T-helper 1 cell (primary cell): ENCODE measurements at places on chromosomes 1 and 21.

GRCh38 chr1:6358757-6359201 is 34.8 kb downstream of the ACOT7 start:
- peak; percentile 66 for DNase-seq

DNA sequence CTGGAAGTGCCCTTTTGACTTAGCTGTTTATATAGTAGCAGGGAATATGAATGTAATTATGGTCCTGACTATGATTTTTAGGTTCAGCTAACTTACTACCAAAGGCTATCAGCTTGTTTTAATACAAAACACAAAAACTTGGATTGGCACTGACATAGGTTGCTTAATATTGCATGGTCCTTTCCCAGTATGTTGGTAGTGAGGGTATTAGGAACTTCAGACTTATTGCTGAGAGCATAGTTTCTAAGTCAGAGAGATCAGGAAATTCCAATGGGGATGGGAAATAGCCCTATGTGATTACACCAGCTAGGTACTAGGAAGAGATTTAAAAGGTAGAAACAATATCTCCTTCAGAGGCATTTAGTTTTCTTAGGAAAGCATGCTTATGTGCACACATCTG is 7.7 kb downstream of the ARID1A start:
- DNase-seq: no peak

DNA sequence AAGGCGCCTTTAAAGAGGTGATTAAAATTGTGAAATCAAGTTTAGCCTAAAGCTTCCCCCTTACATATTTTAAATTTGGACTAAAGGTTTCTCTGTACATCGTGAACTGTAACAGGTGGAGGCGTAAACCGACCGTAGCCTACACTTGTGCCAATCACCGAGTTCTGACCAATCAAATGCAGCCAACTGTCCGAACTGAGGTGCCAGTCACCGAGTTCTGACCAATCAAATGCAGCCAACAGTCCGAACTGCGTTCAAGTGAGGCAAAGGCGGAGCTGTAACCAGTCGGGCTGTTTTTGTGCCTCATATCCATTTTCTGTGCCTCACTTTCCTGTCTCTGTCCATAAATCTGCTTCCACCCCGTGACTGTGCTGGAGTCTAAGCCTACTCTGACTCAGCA is 7.4 kb downstream of the TFF1 start:
- no peak for DNase-seq

GRCh38 chr1:119318466-119319309 is 49.9 kb upstream of the HAO2 start:
- DNase-seq: no peak

- DNase-seq: no peak
Observed at GRCh38 chr1:186629341-186629740, 50.9 kb downstream of the PTGS2 start.

DNA sequence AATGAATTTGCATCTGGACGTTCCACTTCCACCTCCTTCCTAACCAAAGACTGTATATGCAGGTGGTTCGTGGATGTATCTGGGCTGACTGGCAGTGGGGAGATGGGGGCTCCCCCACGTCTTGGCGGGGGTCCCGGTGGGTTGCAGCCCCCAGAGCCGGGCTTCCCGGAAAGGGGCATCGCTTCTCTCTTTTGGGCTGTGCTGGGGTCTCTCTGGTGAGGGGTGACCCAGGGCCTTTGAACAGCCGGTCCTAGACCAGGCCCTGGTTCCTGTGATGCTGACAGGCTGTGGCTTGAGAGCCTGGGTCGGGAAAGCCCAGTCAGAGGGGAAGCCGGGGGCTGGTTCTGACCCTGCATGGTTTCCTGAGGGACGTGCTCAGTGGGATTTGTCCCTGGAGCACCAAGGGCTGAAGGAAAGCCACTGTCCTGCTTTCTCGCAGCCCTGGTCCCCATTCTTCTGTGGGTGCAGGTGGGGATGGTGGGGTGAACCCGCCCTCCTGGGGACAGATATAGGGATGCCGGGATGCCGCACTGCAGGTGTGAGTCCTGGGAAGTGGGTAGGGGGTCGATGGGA is 29.8 kb downstream of the COL18A1 start:
- no peak for DNase-seq

DNA sequence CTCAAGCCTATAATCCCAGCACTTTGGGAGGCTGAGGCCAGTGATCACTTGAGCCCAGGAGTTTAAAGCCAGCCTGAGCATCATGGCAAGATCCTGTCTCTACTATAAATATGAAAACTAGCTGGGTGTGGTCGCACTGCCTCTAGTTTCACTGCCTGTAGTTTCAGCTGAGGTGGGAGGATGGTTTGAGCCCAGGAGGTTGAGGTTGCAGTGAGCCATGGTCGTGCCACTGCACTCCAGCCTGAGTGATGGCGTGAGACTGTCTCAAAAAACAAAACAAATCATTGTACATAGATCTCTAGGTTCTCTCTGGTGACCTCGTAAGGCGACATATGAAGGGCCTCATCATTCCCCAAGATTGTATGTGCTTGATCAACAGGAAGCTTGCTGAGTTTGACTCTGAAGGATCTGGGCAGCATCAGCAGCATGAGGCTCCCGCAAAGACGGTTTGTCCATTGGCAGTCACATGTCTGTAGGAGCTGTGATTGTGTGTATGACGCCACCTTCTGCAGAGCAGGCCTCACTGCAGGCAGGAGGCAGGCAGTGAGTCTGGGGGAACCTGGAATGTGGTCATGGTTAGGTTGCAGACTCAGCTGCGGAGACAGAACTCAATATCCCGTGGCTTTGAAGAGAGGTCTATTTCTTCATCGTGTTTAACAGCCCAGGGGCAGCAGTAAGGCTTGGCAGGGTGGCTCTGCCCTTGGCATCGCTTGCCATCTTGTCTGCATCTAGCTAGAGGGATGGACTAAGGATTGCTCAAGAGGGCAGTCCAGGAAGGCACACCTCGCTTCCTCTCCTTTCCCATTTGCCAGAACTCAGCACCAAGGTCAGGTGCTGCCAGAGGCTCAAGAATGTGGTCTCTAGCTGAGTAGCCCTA is 14.0 kb downstream of the ATP5PO start:
- DNase-seq: no peak

- DNase-seq: no peak
Observed at GRCh38 chr21:40833184-40833583, 13.8 kb downstream of the DSCAM start.

DNA sequence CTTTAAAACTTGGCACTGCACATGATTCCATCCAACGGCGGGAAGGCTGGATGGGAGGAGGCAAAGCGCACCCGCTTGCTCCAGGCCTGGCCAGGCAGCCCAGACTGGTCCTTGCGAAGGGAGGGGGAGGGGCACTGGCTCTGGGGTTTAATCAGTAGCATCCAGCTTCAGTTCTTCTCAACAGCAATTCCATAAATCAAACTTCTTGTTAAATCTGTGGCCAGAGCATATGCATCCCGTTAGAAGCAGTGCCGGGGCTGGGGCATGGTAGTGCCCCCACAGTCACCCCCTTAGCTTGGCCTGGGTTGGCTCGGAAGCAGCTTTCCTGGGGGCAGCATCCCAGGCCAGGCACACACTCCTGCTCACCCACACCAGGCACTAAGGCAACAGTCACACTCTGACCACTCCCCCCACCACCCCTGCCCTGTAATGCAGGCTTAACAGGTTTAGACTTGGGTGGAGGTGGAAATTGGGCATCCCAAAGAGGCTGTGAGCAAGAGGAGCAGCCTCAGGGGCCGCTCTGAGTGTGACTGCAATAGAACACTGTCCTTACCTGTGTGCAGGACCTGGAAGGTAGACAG is 94.1 kb upstream of the CASZ1 start:
- no peak for DNase-seq

GRCh38 chr1:46303038-46303871 is at the start of the genes LRRC41 and UQCRH:
TSS of gene LRRC41 (minus strand) at chr1:46303616. CDS start at chr1:46303322, 294 bp downstream.
TSS of gene UQCRH (plus strand) at chr1:46303698. CDS start at chr1:46303767, 69 bp downstream.
- peak; percentile 95 for DNase-seq

- DNase-seq: no peak
Observed at GRCh38 chr1:53145942-53146708, 3.7 kb upstream of the SLC1A7 start.

DNA sequence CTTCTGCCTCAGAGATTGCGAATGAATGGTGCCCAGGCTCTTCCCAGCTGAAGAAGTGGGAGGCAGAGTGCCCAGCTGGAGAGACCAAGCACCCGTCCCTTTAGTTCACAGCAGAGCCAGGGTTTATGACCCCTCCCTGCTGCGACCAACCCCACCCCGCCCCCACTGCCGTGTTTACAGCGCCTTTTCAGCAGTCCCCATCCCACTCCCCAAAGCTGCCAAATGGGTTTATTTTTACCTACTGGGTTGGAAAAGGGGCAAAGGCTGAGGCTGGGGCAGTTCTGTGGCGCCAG is 23.6 kb downstream of the DYRK3 start:
- DNase-seq: no peak

GRCh38 chr21:32206631-32207405 is 72.0 kb downstream of the MIS18A start:
- no peak for DNase-seq

GRCh38 chr1:36321119-36321951 is 2.1 kb downstream of the EVA1B start:
- DNase-seq: no peak
